Stimulated activated CD4-positive, alpha-beta T cell treated with anti-CD3 and anti-CD28 coated beads, Interleukin-12 subunit alpha, Interleukin-12 subunit beta, amount 100 ng/mL, for 4 hours (primary cell): ENCODE measurements at places on chromosomes 2 and 18.

GRCh38 chr2:9641641-9642040 lies 10.8 kb upstream of the YWHAQ start:
- DNase-seq, result no peak

DNA sequence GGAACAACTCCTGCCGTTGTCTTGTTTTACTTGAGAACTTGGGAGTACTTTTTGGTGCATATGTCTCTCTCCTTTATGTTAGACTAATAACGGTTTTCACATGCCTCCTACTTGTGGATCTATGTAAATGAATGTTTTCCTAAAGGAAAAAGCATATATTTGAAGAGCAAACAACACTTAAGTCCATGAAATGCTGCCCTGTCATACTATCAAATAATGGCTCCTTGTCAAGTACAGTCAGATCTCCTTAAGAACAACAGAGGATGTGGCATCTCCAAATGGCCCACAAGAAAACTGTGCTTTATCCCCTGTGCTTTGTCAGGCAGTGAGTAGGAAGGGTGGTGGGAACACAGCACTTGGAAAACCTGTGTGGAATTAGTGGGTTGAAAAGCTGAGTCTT lies 198.2 kb downstream of the PTGR3 start:
- DNase-seq, result no peak

DNA sequence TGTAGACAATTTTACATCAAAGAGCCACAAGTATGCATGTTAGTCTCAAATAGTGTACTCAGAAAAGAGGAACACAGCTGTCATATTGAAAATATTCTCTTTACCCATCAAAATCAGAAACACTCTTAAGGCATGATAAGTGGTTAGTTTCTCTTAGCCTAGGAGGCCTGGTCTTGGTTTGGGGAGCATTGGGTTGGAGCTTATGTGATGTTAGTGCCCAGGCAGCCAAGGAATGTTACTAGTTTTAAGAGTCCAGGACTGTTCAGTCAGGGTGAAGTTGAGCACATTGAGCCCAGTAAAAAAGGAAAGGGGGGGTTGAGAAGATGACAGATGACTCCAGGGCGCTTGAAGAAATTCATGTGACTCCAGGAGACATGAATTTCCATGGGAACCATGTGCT lies 340.6 kb downstream of the HRH4 start:
- no peak for DNase-seq

GRCh38 chr2:158392687-158393086 lies 63.9 kb downstream of the CCDC148 start:
- DNase-seq, result no peak

DNA sequence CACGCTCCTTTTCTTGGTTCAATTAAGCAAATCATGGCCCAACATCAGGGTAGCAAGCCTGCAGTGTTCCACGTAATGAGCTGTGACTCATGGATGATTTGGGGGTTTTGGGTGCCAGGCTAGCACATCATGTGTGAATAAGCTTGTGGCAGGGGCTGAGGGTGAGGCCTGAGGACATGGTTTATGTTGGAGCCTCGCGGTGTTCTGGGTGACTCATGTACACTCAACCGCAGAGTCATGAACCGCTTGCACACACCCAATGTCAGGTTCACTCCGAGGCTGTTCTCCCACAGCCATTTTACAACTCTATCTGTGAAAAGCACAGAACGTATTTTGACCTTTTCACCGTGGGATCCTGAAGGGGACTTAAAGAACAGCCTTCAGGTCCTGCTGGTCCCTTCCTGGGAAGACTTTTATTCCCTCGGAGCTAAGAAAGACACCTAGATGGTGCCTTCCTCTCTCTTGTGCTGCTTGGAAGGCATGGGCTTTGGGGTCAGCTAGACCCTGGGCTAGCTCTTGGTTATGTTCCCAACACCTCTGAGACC lies 139.9 kb upstream of the ZEB2 start:
- DNase-seq, result no peak

GRCh38 chr2:13000664-13001363 lies 284.1 kb downstream of the TRIB2 start:
- no peak for DNase-seq

- peak; percentile 35 for DNase-seq
Observed at GRCh38 chr2:216632952-216633615, at the start of gene IGFBP2. Gene IGFBP2, plus strand, starts transcription at chr2:216633420. Its CDS starts 104 bp downstream, at chr2:216633524.

GRCh38 chr2:165899311-165899710 lies 54.3 kb downstream of the TTC21B start:
- DNase-seq, result no peak

- no peak for DNase-seq
Observed at GRCh38 chr2:234377761-234378391, 119.0 kb downstream of the ARL4C start.

DNA sequence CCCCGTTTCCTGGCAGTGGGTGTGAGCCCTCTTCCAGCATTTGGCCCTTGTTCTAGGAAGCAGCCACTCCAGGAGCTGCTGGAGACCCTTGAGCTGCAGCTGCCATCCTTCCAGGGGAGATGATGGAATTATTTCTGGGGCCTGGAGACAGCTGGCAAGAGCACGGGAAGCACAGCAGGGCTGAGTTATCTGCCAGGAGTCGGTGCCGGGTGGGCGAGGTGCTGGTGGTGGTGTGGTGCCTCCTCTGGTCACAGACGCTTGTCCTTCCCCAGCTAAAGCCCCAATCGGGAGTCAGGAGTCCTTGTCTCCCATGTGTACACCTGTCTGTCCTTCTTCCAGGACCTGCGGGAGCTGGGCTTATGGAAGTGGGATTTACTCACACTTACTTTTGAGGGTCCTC lies 36.0 kb downstream of the DPYSL5 start:
- DNase-seq, result no peak

DNA sequence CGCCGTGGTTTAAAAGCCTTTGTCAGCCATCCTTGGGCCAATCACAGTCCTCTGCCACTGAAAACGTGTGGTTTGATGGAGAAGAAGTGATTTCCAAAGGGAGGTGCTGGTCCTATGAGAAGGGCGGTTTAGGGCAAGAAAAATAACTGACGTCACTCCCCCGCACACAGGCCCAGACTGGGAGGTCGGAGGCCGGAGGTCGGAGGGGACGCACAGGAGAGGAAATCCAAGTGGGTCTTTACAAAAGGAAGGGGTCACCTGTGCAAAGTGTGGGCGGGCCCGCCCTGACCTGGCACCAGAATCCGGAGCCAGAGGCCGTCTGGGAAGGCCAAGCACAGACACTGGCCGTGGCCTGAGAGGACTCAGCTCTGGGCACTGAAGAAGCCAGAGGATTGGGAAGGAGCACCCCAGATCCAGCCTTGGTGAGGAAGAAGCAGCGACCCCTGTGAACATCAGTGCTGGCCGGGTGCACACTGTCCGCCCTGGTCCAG lies 18.0 kb upstream of the KCNG2 start:
- no peak for DNase-seq

- DNase-seq, result peak; percentile 87
Observed at GRCh38 chr2:240434728-240435456, 571 bp upstream of the GPC1 start.
